Left forelimb (tissue), 1 donor: ENCODE measurements at places on chromosomes 6 and 20.

GRCh38 chr6:109747221-109747620 is 56.1 kb downstream of the FIG4 start:
- DNase-seq, result no peak

DNA sequence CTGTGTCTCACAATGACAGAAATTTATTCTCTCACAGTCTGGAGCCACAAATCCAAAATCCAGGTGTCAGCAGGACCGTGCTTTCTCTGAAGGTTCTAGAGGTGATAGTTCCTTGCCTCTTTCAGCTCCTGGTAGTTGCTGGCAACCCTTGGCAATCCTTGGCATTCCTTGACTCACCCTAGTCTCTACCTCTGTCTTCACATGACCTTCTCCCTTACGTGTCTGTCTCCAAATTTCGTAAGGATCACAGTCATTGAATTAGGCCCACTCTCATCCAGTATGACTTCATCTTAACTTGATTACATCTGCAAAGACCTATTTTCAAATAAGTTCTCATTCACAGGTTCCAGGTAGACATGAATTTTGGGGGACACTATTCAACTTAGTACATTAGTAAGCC is 143.1 kb downstream of the CEP57L1 start:
- no peak for DNase-seq

DNA sequence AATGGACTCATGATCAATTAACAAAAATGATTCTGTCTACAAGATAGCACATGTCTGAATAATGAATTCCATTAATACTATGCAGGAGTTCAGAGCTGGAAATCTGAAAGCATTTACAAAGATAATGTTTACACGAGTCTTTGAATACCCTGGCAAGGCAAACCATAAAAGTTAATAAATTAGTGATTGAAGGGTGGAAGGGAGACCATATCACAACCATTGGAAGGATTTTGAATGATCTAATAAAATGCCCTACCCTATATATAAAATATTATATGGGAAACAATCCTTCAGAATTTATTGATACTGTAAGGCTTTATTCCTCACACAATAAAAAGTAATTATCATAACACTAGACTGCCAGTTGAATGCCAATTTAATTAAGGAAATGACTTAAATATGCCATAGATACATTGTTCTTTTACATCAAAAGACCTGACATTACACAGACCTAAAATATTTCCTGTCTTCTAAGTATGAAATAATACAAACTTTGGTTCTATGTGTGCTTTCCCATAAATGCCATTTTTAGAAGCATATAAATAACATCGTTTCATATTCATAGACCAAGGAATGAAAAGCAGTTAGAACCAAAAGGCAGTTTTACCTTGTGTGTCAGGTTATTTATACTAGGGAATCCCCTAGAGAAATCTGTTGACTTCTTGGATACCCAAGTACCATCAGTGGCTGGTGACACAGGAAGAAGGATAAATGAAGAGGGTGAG is 249.2 kb upstream of the MARCKS start:
- DNase-seq, result no peak

DNA sequence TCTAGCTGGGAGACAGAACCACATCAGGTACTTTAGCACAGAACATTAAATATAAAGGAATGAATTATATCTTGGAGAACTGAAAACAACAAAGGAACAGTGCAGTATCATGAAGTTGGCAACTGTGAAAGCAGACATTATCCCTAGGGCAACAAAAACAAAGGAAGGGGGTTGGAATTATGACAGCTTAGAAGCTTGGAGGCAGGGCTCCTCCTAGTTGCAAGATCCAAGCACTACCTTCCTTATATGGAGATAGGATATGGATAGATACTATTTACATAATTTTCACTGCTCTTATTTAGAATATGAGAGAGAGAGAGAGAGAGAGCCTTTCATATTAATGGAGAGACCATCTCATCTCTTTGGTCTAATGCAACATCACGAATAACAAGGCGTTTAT is 27.0 kb downstream of the TMEM14A start:
- no peak for DNase-seq

DNA sequence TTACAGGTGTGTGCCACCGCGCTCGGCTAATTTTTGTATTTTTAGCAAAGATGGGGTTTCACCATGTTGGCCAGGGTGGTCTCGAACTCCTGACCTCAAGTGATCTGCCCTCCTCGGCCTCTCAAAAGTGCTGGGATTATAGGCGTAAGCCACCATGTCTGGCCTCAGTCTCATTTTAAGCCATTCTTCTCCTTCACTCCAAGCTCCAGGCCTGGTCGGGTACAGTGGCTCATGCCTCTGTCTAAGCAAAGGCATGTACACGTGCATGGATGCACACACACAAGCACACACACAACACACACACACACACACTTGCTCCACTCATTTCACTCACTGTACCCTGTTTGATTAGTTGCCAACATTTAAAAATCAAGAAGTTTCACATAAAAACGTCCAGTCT is 7.7 kb upstream of the PARD6B start:
- DNase-seq, result no peak

DNA sequence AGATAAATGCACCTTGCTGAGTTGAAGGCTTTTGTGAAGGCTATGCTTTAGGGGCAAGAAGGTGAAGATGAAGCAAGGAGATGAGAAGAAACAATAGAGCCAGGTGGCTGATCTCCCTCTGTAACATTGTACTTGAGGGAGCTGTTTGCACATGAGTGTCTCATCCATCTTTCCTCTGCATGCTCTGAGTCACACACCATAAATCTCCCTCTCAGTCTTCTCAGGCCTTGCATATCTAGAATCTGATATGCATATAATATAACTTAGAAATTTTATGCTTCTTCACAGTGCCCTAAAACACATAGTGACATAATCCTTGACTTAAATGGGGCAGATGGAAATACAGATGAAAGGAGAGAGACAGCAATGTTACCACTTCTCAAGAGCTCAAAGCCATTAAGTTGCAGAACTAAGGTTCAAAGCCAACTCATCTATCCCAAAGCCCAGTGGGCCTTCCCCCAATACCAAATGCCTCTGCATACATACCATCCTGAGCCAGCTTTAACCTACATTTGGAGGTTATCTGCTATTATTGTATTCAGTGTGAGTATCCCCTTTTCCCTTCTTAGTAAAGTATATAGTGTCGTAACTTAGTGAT is 62.4 kb upstream of the STXBP5 start:
- no peak for DNase-seq

DNA sequence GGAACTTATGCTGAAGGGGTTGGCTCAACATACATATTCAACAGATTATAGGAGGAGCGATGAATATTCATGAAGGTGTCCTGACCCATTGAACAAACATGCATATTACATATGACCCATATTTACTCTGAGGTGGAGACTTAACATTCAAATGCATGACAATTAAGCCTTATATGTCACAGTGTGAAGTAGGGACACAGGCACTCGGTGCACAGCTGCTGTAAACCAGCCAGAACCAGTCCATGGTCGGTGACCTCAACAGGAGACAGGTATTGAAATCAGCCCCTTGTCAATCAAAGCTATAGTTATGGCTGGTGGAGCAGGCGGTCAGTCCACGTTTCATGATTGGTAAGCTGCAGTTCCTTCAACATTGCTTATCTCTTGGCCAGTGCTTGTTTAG is 347.3 kb downstream of the THBS2 start:
- DNase-seq, result no peak

- no peak for DNase-seq
Observed at GRCh38 chr6:159525445-159526025, 167.5 kb downstream of the SOD2 start.

GRCh38 chr6:138570725-138571029 is 71.4 kb upstream of the NHSL1 start:
- no peak for DNase-seq

GRCh38 chr6:38806271-38806670 is 91.2 kb downstream of the DNAH8 start:
- no peak for DNase-seq

GRCh38 chr20:37096415-37097041 is 731 bp upstream of the RBL1 start:
- no peak for DNase-seq

DNA sequence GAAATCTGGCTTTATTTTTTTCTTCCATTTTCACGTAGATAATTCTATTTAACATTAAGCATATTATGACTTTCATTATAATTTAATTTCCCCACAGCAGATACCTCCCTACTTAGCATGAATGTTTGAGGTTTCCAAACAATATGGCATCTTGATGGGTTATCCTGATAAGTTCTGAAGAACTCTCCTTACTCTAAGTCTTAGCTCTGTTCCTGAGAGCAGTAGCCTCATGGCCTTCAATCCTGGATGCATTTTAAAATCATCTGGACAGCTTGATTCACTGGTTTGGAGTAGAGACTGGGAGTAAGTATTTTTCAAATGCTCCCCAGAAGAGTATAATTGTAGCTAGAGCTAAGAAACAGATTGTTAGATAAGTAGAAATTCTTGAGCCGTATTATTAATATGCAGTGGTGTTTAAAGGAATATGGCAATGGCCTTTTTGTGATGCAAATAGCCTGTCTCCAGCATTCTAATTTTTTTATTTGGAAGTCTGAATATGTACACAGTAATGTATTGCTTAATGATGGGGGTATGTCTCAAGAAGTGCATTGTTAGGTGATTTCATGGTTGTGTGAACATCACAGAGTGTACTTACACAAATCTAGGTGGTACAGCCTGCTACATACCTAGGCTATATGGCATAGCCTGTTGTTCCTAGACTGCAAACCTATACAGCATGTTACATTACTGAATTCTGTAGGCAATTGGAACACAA is 110.5 kb upstream of the EEF1E1 start:
- DNase-seq, result no peak

GRCh38 chr20:59364611-59365010 is 64.2 kb downstream of the EDN3 start:
- no peak for DNase-seq
